AG09309 (cell line): ENCODE measurements at places on chromosomes 5 and 9.

- no peak for DNase-seq
Observed at GRCh38 chr9:134566196-134566847, 75.3 kb upstream of the COL5A1 start.

DNA sequence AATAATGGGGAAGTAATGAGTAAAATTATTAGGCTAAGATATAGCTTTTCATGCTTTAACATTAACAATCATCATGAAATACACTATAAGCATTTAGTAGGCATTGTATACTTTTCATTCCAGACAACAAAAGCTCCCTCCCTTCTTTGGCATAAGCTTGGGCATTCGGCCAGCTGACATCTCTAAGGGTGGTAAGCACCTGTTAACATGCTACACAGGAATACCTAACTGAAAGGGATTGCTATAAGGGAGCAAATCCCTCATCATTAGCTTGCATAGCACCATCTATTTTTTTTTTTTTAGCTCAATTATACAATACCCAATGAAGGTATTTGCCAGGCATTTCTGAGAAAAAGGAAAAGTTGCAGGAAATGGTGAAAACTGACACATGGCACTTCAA lies 16.6 kb downstream of the STRBP start:
- no peak for DNase-seq

DNA sequence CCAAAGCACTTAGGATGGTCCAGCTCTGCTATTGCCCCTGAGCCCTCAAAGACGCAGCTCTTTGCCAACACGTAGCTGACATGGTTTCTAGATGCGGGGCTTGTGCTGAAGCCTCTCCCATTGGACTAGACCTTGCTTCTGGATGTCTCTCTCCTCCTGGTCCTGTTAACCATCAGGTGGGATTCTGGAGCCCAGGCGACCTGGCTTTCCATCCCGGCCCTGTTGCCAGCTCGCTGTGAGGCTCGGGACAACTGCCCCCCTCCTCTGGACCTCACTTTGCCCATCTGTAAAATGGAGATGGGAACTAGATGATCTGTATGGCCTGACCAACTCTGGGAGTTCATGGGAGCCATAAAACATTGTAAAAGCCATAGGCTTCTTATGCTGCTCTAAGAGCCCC lies 4.0 kb downstream of the DBH start:
- DNase-seq, result no peak

DNA sequence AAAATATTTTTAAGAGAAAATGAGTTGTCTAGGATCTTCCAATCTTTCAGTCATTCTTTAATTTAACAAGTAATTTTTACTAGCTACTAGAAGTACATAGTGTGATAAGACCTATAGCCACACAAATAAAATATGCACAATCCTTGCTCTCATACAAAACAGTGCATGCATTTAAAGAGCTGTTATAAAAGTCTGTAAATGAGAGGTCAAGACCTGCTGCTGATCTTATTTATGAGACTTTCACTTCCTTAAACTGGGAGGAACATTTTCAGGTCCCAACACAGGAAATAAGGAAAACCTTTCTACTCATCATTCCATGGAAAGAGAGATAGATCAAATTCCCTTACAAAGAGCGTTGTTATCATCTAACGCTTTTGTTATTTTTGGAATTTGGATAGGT lies 54.2 kb upstream of the PAM start:
- DNase-seq, result no peak

- no peak for DNase-seq
Observed at GRCh38 chr9:68749579-68750159, 44.6 kb downstream of the PIP5K1B start.

GRCh38 chr9:89992326-89993198 lies 387.8 kb downstream of the GADD45G start:
- no peak for DNase-seq

- no peak for DNase-seq
Observed at GRCh38 chr5:144065786-144066185, 104.7 kb downstream of the YIPF5 start.

GRCh38 chr9:20373263-20373662 lies 249.0 kb downstream of the MLLT3 start:
- no peak for DNase-seq

- DNase-seq, result no peak
Observed at GRCh38 chr5:67831048-67831447, 384.5 kb upstream of the PIK3R1 start.

- DNase-seq, result no peak
Observed at GRCh38 chr9:98801561-98801960, 5.2 kb upstream of the ANKS6 start.

DNA sequence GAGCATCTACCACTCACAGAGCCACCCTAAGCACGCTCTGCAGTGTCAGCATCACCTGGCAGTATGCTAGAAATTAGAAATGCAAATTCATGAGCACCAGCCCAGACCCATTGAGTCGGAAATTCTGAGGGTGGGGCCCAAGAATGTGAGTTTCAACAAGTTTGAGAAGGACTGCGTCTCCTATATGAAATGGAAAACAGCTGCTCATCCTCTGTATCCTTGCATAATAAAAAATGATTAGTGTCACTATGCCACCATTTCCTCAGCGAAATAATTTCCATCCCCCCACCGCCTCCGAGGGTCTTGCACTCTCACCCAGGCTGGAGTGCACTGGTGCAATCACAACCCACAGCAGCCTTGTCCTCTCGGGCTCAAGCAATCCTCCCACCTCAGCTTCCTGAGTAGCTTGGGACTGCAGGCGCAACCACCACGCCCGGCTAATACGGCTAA lies 1.3 kb upstream of the IQGAP2 start:
- no peak for DNase-seq

GRCh38 chr5:72417333-72418062 lies 89.7 kb downstream of the ZNF366 start:
- DNase-seq, result no peak

DNA sequence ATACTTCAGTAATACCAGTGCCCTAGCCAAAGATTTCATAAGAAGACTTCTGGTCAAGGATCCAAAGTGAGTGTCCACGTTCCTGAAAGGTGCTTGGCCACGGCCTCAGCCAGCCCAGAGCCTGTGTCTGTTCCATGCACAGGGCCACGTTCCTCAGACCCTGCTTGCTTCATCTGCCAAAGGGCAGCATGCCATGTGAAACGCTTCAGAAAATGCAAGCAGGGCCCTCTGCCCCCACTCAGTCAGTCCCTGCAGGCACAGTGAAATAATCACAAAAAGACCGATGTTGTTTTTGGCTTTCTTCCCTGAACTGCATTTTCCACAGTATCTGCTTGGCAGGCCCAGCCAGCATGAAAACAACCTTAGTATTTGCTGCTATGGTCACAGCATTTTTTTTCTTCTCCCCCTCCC lies 85.5 kb upstream of the CTSL start:
- DNase-seq, result no peak

- DNase-seq, result no peak
Observed at GRCh38 chr5:144864118-144864517, 693.4 kb downstream of the KCTD16 start.

- DNase-seq, result no peak
Observed at GRCh38 chr9:34962546-34962945, 4.5 kb downstream of the PHF24 start.

GRCh38 chr5:138469540-138470321 lies 4.5 kb downstream of the EGR1 start:
- DNase-seq, result peak; percentile 71

DNA sequence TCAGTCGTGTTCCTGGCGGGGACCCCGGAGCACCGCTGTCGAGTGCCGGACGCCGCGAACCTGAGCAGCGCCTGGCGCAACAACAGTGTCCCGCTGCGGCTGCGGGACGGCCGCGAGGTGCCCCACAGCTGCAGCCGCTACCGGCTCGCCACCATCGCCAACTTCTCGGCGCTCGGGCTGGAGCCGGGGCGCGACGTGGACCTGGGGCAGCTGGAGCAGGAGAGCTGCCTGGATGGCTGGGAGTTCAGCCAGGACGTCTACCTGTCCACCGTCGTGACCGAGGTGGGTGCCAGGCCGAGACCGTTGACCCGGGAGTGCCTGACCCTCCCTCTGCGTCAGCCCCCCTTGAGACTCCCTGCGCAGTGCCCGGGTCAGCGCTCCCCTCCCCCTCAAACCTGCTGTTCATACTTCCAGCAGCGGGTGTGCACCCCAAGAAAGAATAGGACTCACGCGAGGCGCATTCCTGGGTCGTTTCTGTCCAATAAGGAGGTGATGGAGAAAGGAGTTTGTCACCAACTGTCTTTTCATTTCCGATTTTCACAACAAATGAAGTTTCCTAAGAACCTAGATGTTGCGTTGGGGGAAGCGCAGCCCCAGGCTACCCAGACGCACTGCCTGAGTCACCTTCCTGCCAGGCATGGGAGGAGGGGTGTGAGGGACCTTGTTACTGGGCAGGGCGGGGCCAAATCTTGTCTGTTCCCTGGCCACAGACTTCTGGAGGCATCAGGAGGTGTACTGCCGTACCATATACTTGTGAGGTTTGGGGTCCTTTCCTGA lies 722 bp downstream of the SLC22A4 start:
- peak; percentile 69 for DNase-seq

- peak; percentile 95 for DNase-seq
Observed at GRCh38 chr9:70563431-70564204, 149.2 kb upstream of the KLF9 start.

DNA sequence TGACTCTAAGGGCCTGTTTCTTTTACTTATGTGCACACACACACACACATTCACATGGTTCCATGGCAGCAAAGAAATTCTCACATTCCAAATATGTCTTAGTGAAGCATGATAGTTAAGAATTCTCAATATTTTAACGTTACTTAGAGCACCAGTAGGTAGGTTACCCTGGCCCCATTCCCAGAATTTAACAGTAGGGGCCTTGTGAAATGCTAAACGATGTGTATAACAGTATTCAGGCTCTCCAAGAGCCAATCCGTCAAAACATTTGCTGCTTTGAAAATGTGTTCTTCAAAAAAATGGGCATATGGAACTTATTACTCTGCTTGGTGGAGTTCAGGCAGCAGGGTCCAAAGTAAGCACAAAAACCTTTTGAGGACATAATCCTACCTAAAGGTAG lies 93.7 kb upstream of the DAB2 start:
- peak; percentile 84 for DNase-seq

GRCh38 chr5:118224546-118224945 lies 763.8 kb downstream of the DTWD2 start:
- DNase-seq, result peak; percentile 45

DNA sequence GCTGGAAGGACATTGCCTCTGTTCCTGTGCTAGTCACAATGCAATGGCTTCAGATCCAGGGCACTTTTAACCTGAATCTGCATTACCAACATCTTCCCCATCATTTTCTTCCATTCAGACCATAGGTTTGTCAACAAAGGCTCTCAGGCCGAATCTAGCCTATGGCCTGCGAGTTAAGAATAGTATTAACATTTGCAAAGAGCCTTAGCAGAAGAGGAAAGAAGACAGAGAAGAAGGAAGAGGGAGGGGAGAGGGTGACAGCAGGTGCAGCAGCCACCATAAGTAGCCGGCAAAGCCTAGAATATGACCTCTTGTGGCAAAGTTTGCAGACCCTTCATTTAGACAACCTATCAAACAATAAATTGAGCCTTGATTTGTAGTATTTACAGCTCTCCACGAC lies 32.6 kb downstream of the BARX1 start:
- no peak for DNase-seq

GRCh38 chr5:82754759-82755158 lies 322.4 kb downstream of the TMEM167A start:
- no peak for DNase-seq

GRCh38 chr9:117125531-117125930 lies 289.3 kb downstream of the ASTN2 start:
- DNase-seq, result no peak

DNA sequence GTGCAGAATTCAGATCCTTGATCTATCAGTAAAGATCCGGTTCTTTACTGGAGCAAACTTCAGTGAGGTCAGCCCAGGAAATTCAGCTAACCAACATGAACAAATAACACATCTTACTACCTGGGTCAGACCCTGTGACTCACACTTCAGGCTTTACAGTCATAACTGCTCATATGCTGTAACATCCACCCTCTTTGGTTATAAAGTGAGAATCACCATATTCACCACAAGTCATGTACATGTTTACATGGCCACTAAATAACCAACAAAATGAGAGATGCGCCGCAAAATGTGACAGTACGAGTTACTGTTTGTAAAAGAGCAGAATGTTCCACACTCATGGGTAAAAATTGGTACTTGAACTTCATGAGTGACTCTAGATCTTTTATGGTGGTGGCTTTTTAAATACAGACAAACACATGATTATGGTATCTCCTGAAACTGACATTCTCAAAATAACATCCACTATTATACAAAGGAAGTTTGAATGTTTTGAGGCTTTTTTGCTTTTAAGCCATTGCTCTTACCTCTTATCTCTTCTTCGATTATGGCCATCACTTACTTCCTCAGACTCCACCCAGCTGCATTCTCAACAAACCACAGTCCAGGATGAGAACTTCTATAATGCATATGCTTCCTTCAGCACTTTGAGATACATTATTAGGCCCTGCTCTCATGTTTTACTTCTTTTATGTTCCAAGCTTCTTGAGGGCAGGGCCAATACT lies 516.6 kb downstream of the RAB3C start:
- DNase-seq, result peak; percentile 46

GRCh38 chr5:149849966-149850910 lies 94.4 kb downstream of the PDE6A start:
- no peak for DNase-seq

DNA sequence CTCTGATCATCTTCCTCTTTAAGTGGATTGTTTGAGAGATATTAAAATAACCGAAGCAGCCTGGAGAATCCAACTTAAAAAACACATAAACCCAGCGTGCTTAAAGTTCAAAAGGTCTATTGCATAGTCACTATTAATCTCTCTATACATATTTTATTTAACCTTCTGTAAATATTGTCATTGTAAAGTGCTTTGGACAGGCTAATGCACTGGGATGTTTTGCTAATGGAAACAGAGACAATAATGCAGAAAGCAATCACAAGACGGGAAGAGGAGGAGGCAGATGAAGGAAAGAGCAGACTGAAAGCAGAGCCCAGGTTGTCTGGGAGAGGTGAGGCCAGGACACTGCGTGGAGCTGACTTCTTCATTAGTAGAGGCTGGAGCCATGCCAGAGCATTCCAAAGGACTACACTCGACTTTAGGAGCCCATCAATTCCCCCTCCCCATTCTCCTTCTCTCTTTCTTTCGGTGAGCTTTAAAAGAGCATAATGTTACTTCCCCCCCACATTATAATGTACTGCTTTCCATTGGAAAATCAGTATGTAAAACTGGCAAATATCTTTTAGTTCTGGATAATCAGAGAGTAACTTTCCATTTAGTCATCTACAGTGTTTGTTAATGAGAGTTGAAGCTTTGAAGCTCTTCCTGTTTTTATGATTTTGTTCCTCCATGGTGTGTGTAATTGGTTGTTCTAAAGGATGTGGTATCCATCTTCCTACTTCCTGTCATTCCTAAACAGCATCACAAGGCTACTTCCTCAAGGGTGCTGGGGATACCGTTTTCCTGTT lies 307.3 kb upstream of the MPDZ start:
- no peak for DNase-seq

- DNase-seq, result no peak
Observed at GRCh38 chr9:106486685-106487084, 376.3 kb upstream of the ZNF462 start.

GRCh38 chr5:8561854-8562253 lies 692.9 kb downstream of the MTRR start:
- DNase-seq, result no peak

- DNase-seq, result no peak
Observed at GRCh38 chr5:34632807-34633422, 23.2 kb upstream of the RAI14 start.

- no peak for DNase-seq
Observed at GRCh38 chr9:13377171-13377925, 97.9 kb upstream of the MPDZ start.
